ENCODE measurements at places on chromosomes 2 and 18.

DNA sequence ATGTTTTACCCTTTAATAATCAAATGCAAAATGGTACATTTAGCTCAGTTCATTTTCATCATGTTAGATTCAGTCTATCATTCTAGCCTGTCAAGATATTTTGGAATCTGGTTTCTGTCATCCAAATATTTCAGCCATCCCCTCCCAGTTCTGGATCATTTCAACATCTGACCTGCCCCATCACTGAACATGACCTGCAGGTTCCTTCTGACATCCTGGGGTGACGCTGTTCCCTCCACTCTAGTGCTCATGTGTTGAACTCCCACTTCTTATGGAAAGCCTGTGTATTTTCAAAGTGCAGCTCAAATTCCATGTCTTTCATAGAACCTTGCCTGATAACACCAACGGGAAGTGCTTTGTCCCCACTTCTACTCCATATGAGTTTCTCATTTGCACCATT, 320.0 kb upstream of the TNP1 start:
- DNase-seq, result no peak

GRCh38 chr2:129369437-129369836, 610.0 kb upstream of the RAB6C start:
- no peak for DNase-seq

DNA sequence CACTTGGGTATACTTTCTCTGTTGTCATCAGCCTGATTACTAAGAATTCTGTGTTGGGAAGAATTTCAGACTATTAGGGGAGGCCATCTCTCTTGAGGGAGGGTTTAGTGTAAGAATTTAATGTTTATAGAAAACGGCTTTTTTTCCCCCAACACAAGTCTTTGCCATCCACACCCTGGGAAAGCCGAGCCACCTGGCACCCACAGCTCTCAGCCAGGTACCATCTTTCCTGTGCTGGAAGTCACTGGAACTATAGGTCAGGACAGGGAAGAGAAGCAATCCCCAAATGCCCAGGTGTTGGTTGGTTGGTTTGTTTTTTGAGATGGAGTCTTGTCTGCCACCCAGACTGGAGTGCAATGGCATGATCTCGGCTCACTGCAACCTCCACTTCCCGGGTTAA, 155.1 kb downstream of the SMAD7 start:
- no peak for DNase-seq

DNA sequence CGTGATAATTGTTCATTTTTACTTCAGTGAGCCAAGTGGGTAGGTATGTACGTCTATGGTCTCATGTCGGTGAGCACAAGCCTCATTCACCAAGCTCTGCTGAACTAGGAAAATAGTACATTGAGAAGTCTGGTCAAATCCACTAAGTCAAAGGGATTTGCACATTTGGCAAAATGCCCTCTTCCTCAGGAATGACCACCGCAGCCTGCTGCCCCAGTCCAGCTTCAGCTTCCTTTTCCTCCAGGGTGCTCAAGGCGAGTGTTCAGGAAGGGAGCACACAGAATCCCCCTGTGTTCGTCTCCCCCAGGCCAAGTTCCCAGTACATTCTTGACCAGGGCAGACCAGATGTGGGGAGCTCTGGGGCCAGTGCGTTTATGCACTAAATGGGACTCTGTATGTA, 23.0 kb downstream of the TCF7L1 start:
- no peak for DNase-seq

- no peak for DNase-seq
These were observed 113.6 kb downstream of the BABAM2 start for GRCh38 chr2:28004086-28004485.

All from activated T-cell treated with anti-CD3 and anti-CD28 coated beads for 1 hour (primary cell).